Anterior cingulate cortex (tissue), 58 donors: ENCODE measurements at places on chromosomes 16 and 17.
A peak's percentile ranks its signal among the peaks of the same experiment; 100 is the strongest.

GRCh38 chr17:72717676-72718075 is 374.8 kb downstream of the SLC39A11 start:
- DNase-seq, result no peak

GRCh38 chr16:88642881-88643643 is 4.7 kb downstream of the IL17C start:
- DNase-seq, result no peak

GRCh38 chr17:60165971-60166370 is 16.2 kb downstream of the CA4 start:
- no peak for DNase-seq

DNA sequence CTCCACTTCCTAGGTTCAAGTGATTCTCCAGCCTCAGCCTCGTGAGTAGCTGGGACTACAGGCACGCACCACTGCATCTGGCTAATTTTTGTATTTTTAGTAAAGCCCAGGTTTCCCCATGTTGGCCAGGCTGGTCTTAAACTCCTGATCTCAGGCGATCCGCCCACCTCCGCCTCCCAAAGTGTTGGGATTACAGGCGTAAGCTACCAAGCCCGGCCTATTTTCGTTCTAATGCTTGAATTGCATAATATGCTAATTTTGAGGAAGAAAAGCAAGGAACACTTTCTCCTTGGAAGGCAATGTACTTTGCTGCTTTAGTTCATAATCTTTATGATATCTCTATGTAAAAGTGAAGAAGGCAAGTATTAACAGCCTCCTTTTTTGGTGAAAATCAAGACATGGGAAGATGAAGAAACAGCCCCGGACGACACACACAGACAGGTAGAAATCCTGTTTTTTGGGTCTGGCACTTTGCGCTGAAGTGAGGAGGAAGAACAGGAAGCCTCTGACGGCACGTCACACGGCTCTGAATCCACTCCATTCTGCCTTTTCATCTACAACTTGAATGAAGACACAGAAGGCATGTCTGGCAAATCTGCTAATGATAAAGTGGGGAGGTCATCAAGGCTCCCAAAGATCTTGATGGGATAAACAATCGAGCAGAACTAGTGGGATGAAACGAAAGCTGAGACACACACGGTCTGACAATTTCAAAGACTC is 24.9 kb downstream of the VPS53 start:
- no peak for DNase-seq

DNA sequence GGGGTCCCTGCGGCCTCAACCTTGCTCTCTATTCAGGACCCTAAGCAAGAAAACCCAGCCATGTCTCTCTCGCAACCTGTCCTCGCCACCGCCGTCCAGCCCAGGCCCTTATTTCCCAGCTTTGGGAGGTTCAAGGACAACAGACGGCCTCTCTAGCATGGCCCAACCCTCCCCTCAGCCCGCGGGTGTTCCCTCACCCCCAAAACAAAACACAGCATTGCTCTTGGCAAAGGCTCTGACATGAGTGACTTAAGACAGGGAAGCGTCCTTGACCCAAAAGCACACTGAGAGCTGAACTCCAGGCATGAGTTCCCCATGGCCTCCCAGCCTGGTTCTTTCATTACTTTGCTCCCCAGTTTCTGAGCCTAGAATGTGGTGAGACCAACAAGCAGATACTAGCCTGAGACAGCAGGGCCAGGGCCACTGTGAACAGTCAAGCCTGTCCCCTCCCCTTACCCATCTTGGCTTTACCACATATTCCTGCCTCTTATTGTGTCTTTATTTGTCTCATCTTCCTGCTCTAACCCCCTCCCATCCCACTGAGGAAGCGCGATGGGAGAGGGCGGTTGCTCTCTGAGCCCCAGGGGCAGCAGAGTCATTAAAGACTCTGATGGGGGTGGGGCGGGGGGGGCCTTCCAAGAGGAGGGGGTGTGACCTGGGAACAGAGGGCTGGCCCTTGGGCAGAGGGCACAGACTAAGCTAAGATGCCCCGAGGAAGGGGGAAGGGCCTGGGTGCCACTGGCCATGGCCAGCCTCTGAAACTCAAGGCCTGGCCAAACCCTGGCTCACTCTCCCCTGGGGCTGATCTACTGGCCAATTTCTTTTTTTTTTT is 11.8 kb downstream of the SREBF1 start:
- DNase-seq, result no peak

GRCh38 chr17:41738077-41738800 is 3.8 kb upstream of the HAP1 start:
- peak; percentile 72 for DNase-seq

DNA sequence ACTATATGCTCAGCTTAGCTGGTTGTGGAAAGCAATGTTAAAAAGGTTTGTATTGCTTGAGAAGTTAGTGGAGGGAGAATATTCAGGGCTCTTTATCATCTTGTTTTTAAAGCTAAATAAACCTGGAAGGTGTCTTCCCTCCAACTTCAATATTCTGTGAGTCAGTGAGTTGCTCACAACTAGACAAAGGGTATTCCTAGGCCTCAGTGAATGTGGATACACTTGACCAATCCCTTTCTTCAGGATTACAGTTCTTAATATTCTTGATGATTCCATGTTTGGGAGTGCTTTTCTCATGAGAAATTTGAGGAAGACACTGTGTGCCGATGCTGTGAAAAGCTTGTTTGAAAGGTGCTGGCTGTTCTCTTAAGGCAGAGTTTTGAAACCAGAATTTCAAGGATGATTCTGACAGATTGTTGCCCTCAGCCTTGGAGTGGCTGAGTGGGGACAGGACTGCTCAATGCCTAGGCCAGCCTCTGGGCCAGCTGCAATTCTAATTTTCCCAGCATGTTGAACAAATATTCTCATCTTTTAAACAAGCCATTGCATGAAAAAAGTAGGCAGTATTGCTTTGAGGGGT is 30.1 kb downstream of the MAP2K4 start:
- DNase-seq, result no peak

DNA sequence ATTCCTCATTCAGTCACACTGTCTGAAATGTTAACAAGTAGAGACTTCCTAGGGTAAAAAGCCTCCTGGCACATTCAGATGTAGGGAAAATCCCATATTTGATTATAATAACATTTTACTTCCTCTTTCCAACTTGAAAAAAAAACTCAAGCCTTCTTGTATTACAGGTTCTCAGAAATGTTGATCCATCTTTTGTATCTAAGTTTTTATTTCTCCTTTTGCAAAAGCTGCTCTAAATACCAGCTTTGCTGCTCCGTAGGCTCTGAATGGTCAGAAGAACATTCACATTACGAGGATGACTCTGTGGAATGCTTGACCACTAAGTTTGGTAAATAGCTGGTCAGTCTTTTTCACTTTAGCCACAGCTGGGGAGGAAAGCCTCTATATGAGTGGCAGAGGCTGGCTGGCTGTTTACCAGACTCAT is 13.2 kb upstream of the HEATR6 start:
- DNase-seq, result no peak
